GM04504 (cell line): ENCODE measurements at places on chromosomes 1 and 21.

DNA sequence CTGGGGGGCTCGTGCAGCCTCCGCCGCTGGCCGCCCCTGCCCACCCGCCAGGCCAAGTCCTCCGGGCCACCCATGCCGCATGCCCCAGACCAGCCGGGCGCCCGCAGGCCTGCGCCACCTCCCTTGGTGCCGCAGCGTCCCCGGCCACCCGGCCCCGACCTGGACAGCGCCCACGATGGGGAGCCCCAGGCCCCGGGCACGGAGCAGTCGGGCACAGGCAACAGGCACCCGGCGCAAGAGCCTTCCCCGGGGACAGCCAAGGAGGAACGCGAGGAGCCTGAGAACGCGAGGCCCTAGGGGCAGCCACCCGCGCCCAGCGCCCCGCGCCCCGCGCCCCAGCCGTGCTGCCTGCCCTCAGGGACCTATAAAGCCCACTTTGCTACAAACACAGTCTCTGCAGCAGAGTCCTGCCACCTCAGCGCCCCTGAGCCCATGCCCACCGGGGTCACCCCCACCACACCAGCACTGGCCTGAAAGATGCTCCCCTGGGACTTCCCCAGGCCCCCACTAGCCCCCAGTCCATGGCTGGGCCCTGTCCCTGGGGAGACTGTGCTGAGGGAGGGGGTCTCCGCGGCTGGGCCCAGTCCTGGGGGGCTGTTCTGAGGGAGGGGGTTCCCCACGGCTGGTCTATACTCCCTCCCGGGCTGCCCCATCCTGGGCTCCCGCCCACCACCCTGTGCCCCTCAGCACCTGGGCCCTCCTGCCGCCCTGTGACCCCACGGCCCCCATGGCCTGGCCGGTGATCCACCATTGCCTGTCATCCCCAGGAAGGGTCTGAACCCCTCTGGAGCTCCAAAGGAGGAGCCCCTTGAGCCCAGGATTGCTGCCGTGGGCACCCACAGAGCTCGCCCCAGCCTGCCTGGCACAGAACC is 8.6 kb downstream of the TNFRSF18 start:
- no peak for DNase-seq

GRCh38 chr21:37828556-37828955 is 87.7 kb downstream of the KCNJ6 start:
- DNase-seq, result no peak

GRCh38 chr1:214444182-214444939 is 107.0 kb downstream of the PTPN14 start:
- DNase-seq, result no peak

GRCh38 chr1:24933468-24933867 is 3.4 kb upstream of the RUNX3 start:
- no peak for DNase-seq

DNA sequence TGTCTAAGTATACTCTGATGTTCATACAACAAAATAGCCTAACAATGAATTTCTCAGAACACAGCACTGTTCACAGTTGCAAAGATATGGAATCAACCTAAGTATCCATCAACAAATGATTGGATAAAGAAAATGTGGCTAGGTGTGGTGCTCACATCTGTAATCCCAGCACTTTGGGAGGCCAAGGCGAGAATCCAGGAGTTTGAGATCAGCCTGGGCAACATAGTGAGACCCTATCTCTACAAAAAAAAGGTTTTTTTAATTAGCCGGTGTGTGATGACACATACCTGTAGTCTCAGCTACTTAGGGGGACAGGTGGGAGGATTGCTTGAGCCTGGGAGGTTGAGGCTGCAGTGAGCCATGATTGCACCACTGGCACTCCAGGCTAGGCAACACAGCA is 10.7 kb downstream of the IFNAR2 start:
- no peak for DNase-seq

GRCh38 chr1:93338387-93339146 is 7.1 kb upstream of the DR1 start:
- peak; percentile 74 for DNase-seq

DNA sequence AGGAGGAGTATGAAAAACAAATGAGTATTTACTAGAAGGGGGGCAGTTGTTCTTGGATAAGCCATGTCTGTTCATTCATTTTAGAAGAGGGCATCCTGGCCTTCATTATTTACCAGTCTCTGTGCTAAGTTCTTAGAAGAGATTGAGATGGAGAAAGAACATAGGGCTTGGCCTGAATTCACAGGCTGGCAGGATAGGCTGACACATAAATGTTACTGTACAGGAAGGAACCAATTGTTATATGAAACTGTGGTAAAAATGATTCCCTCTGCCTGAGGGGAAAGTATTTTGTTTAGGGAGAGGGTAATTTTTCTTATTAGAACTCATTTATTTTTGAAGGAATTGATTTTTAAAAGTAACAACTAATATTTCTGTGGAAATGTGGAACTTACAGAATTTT is 99.5 kb downstream of the MAN1A2 start:
- no peak for DNase-seq

- DNase-seq, result no peak
These were observed 36.4 kb downstream of the RXRG start for GRCh38 chr1:165408518-165408917.

- DNase-seq, result no peak
These were observed 111.9 kb downstream of the CACHD1 start for GRCh38 chr1:64581843-64582185.

DNA sequence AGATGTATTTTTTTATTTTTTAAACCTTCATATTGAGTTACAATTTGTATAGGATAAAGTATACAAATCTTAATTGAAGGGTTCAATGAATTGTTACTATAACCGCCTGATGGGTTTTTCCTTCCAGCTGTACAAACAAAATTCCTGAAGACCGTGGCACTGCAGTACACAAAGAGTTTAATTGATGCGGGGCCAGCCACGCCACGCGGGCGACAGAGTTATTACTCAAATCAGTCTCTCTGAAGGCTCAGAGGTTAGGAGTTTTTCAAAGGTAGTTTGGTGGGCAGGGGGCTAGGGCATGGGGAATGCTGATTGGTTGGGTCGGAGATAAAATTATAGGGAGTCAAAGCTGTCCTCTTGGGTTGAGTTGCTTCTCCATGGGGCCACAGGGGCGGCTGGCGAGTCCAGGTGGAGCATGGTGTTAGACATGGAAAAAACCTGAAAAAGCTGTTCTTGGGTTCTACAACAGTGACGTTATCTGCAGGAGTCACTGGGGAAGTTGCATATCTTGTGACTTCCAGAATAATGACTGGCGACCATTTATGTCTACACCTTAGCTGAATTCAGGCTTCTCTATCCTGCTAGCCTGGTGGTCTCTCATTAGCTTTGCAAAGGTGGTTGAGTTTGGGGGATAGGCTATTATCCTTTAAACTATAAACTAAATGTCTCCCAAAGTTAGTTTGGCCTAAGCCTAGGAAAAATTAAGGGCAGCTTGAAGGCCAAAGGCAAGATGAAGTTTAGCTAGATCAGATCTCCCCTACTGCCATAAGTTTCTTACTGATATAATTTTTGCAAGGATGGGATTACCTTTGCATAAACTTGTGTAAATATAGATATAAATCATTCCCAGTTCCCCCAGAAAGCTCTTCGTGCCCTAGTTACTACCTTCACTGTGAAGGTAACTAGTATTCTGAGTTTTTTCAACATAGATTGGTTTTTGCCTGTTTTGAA is 13.0 kb upstream of the TMEM9 start:
- DNase-seq, result no peak

DNA sequence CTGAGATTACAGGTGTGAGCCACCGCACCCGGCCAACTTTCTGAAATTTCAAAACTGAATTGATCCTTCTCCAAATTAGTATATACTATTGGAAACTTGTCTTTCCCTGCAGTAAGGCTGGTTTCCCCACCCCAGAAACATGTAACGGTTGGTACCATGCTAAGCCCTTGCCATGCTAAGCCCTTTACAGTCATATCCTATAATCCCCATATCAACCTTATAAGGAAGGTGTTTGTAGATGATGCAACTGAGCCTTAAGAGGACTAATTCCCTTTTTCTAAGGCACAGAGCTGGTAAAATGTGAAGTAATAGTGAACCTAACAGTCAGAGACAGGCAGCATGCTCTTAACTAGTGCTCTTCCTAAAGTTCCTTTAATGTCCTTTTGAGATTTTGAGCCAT is 413.7 kb downstream of the DISC1 start:
- no peak for DNase-seq

- DNase-seq, result no peak
These were observed 9.6 kb downstream of the PTPRU start for GRCh38 chr1:29245876-29246275.

- no peak for DNase-seq
These were observed 9.0 kb upstream of the CGN start for GRCh38 chr1:151502035-151502700.

GRCh38 chr1:110065841-110066240 is 4.6 kb downstream of the ALX3 start:
- no peak for DNase-seq

- DNase-seq, result peak; percentile 19
These were observed 62.9 kb downstream of the TRABD2B start for GRCh38 chr1:47934243-47934805.

DNA sequence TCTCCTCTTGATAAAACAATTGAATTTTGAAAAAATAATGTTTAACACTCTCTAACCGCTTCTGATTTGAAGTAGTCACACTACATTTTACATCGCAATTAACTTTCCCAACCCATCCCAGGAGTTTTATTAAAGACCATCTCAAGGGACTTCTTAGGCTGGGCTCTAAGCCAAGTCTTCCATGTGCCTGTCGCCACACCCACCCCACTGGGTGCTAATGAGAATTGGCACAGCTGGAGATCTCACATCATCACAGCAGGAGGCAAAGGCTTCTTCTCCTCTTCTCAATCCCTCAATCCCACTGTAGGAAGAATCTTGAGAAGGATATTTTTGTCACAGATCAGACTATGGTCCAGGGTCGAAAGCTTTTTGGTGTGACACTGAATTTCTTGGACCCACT is 328.9 kb downstream of the NUF2 start:
- DNase-seq, result no peak

DNA sequence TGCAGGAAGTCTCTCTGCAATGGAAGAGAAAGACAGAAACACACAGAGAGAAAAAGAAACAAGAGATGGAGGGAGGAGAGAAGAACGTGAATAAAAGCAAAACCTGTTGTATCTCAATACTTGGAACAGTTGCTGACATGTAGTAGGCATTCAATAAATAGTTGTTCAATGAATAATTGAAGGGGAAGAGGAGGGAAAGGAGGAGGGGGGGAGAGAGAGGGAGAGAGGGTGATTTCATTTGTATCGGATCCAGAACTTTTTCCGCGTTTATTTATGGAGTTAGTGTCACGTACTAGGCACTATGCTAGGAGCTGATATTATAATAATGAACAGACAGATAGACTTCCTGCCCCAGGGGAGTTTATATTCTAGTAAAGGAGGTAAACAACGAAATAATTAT is 144.1 kb downstream of the OMA1 start:
- no peak for DNase-seq

GRCh38 chr1:119294199-119294598 is 74.4 kb upstream of the HAO2 start:
- no peak for DNase-seq

DNA sequence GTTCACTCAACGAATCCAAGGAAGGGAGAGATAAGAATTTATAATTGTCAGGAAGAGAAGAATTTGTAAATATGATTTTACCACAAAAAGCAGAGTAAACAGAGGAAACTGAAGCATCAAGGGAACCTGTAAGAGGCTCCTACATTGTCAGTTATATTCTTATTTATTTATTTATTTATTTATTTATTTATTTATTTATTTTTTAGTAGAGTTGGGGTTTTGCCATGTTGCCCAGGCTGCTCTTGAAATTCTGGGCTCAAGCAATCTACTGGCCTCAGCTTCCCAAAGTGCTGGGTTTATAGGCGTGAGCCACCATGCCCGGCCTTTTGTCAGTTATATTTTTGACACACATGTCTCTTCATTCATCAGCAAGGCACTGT is 47.1 kb downstream of the FCRL3 start:
- DNase-seq, result no peak
